CD4-positive, alpha-beta T cell treated with Interleukin-21 for 1 hour (primary cell): ENCODE measurements at places on chromosomes 6 and 20.

DNA sequence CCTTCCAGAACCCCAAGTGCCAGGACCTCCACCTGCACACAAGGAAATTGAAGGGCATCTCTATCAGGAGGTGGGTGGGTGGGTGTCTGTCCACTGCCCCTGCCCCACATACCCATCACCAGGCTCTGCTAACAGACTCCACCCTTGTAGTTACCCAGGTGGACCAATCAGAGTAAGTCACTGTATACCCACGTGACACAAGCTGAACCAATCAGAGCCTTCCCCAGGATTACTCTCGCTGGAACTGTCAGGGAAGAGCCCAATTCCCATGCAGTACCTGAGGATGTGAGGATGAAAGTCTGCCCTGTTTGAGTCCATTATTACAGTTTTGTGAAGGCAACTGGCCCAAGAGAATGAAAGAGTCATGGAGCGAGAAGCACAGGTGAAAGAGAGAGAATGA, 4.2 kb downstream of the OCSTAMP start:
- DNase-seq = no peak

DNA sequence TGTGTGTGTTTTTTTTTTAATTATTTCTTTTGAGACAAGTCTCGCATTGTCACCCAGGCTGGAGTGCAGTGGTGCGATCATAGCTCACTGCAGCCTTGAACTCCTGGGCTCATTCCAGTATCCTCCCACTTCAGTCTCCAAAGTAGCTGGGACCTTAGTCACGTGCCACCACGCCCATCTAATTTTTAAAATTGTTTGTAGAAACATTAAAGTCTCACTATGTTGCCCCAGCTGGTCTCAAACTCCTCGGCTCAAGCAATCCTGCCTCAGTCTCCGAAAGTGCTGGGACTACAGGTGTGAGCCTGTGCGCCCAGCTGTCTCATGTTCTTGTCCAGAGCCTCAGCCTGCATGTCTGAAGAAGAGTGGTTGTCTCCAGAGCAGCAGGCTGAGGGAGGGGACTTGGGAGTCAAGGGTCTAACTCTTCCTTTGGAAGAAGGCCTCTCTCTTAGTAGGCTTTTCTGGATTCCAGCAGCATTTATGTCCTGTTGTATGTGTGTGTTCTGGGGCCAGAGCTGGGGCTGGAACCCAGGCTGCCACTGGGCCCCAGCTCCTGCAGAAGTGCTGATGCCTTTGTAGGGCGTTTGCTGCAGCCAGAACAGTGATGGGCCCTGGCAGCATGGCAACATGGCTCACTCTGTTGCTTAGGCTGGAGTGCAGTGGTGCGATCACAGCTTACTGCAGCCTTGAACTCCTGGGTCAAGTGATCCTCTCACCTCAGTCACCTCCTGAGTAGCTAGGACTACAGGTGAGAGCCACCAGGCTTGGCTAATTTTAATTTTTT, 5.4 kb downstream of the DNMT3B start:
- DNase-seq = no peak

GRCh38 chr20:1838556-1839279, 56.5 kb upstream of the SIRPA start:
- DNase-seq = no peak

- DNase-seq = peak; percentile 47
Observed at GRCh38 chr20:62143957-62144825, 622 bp downstream of the SS18L1 start.

DNA sequence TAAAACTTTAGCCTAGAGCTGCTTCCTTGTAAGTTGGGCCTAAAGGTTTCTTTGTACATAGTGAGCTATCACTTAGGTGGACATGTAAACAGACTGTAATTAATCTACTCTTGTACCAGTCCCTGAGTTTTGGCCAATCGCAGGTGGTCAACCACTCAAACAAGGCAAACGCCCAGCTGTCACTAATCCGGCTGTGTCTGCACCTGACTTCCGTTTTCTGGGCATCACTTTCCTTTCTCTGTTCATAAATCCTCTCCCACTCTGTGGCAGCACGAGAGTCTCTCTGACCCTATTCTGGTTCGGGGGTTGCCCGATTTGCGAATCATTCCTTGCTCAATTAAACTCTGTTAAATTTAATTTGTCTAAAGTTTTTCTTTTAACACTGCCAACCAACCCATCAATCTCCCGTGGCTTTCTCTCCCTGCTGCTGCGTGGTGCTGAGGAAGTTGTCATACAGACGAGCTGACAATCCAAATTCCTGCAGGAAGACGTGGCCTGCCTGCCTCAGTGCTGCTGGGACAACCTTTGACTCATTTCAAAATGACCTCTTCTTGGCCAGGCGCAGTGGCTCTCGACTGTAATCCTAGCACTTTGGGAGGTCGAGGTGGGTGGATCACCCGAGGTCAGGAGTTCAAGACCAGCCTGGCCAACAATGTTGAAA, 206.3 kb downstream of the QKI start:
- DNase-seq = no peak

- no peak for DNase-seq
Observed at GRCh38 chr6:8084586-8084985, 17.8 kb downstream of the EEF1E1 start.

- no peak for DNase-seq
Observed at GRCh38 chr6:15621203-15622044, 41.4 kb downstream of the DTNBP1 start.

GRCh38 chr20:42756991-42757390, 432.7 kb downstream of the PTPRT start:
- DNase-seq = no peak

GRCh38 chr6:13800615-13801014, 13.7 kb downstream of the MCUR1 start:
- no peak for DNase-seq

- DNase-seq = no peak
Observed at GRCh38 chr6:3913077-3913957, 64.1 kb downstream of the FAM50B start.

- DNase-seq = no peak
Observed at GRCh38 chr6:136326038-136326553, 36.5 kb upstream of the BCLAF1 start.
